Neural crest cell (in vitro differentiated cells): ENCODE measurements at places on chromosomes 11 and 22.

GRCh38 chr11:117179048-117179999 is 781 bp downstream of the SIDT2 start:
- DNase-seq, result peak; percentile 41

DNA sequence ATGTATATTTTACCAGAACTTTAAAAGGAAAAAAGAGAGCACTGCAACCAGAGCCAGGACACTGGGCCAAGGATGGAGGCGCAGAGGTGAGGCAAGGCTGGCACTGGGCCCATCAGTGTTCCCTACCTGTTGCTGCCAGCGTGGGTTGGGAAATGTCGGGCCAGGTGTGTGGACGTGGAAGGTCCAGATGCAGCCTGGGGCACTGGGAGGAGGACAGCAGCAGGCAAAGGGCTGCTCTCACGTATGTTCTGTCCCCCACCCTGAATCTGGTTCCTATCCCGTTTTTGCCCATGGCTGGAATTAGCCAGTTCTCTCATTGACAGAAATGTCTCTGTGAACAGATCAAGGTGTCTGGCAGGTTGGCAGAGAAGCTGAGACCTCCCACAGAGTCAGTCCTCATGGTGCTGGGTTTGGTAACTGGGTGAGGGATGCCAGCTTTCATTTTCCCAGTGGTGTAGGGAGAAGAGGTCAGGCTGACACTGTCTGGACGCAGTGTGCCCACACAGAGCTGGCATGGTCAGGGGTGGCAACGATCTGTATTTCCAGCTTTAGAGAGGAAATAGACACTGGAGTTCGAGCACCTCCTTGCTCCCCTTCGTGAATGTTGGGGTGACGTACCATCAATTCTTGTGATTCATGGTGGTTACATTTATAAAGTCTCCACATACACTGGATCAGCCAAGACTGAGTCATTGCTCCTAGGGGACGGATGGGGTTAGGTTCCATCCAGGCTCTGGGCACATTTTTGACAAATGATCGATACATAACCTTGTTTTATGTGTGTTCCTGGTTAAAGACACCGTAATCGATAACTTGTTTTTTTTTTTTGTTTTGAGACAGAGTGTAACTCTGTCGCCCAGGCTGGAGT is 4.3 kb upstream of the PNPLA3 start:
- DNase-seq, result no peak

DNA sequence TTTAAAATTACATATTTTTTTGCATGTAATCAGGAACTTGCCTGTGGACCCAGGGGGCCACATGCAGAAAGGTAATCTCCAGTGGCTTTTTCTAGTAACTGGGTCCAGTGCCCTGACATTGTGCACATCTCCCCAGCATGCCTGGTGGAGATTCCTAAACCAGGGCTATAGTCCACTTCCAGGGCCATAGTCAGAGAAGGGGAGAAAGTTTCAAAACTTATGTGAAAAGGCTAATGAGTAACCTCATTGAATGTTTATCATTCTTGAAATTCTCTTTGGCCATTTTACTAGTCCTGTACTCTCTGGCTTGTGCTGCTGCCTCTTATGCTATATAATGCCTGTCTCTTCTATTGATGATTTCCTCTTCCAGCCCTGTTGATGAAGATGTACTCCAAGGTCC is 47.8 kb downstream of the BARX2 start:
- DNase-seq, result no peak

DNA sequence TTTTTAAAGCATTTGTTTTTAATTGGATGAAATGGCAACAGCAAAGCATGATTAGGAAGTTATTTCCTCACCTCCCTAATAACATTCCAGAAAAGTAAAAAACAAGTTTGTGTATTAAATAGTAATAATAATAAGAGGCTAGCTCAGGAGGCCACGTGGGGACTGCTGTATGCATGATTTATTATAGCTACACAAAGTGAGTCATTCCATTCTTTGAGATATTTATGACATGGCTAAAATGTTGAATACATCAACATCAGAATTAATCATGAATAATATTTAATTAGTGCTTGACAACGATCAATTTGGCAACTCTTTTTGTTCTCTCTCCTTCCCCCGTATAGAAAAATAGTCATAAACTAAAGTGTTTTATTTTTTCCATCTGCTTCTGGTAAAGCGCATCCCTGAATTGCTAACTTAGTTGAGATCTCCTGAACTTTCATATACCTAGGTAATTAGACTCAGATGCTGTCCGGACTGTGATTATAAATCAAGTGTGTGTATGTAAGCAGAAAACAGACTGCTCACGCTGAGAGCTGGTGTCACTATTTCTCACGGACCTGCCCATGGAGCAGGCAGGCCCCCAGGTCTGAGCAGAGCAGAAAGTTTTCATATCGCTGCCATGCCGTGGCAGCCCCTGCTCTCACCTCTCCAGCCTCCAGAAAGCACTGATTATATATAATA is 125.7 kb downstream of the WT1 start:
- DNase-seq, result no peak

GRCh38 chr11:115256397-115257197 is 247.6 kb downstream of the CADM1 start:
- DNase-seq, result no peak

DNA sequence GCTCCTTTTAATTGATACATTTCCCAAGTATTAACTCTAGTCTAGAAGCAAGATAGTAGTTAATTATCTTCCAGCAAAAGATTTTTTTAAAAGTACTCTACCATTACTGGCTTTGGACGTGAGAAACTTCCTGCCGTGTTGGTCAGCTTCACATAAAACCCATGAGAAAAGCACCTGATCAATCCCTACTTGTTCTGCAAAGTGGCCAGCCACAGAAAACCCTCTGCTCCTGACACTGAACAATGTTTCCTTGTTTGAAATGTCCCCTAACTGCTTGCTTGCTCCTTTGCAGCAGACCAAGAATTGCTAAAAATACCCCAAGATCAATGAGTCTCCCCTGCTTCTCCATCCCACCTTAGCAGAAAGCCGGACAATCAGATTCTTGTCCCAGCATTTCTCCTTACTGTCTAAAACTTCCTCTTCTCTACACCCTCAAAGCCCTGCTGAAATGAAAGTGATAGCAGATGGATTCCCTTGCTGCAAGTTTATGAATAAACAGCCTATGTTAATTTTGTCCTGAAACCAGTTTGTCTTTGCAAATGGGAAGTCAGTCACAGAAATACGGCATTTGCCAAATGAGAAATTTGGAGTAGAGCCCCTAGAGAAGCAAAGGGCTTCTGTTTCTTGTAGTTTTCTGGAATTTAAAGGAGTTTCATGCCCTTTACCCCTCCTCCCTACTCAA is 207.1 kb upstream of the ARHGAP20 start:
- DNase-seq, result no peak

DNA sequence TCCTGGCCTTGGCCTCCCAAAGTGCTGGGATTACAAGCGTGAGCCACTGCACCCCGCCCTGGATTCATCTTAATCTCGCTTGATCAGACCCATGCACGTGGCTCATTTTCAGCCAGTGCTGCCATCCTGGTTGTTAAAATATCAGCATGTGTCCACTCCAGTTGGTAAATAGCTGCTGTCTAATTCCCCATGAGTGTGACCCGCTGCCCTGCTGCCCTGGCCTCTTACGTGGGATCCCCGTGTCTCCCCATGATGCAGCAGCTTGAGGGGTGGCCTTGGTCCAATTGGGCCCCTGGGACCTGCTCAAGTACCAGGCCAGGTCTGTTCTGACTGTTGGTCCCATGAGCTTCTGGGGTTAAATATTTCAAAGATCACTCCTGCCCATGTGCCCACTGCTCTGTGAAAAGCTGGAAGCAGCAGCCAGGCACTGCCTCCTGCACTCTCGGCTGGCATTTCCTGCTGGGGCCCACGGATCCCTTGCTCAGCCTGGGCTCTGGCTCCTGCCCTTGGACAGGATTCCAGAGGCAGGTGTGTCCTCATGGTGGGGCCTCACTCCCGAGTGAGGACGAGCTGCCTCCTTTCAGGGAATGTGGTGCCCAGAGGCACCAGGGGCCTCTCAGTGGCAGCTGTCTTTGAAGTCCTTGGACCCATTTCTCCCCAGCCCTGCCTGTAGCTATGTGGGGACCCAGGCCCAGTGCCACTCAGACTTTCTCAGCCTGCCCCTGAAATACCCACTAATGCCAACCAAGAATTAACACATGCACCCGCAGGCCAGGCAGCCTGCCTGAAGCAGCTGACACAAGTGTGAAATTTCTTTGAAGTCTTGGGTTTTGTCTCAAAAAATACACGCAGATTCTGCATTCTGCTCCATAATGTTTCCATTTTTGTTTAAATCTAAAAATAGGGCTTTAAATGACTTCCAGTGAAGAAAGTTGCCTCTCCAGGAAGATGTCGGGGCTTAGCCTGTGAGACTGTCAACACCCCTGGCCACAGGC is 38.1 kb upstream of the PRDM11 start:
- DNase-seq, result no peak

DNA sequence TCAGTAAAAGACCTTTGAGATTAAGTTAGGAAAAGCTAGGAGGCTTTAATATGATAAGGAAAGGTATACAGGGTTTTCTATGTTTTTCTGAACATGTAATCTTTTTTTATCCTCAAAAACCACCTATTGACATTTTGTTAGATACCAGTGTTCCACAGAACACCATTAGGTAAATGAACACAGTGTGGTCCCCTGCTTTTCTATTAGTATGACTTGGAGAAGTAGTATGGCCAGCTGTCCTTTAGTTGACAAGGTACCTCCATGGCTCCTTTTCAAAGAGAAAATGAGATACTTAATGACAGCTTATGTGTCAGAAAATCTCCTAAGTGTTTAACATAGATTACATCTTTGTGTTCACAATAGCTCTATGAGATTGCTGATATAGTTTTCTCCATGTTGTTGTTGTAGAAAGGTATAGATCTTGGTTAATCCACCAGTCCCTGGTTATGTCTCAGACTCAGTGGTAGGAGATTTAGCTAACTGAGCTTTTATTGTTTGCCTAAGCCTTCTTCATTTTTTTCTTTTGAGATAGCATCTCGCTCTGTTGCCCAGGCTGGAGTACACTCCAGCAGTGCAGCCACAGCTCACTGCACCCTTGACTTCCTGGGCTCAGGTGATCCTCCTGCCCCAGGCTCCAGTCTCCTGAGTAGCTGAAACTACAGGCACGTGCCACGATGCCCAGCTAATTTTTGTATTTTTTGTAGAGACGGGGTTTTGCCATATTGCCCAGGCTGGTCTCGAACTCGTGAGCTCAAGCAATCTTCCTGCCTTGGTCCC is 46.0 kb downstream of the STIM1 start:
- DNase-seq, result no peak

GRCh38 chr22:17007257-17007656 is 765 bp downstream of the GAB4 start:
- DNase-seq, result no peak

DNA sequence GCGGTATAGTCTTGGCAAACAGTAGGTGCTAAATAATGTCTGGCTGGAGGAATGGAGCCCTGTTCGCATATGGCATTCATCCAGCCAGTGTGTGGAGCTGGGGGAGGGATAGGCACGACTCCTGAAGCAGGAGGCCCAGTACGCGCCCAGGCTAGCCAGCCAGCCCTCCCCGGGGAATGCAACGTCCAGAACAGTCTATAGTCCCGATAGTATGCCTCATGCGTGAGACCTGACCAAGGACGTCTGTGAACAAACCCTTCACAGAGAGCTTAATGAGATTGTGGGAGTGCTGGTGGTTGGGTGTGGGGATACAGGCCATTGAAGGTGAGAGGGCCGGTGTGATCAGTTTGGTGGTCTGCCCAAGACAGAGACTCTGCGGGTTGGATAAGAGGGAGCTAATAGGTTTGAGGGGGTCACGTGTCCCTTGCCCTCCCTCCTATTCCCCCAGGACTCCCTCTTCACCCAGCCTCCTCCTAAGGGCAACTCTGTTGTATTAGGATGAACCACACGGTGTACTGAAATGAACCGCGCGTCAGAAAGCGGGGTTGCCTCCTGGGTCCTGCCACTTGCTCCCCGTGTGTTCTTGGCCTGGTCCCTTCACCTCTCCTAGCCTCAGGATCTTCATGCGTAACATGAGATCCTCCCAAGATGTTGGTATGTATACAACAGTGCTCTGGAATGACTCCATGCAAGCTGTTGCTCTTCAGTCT is 987 bp upstream of the GRIK4 start:
- no peak for DNase-seq

DNA sequence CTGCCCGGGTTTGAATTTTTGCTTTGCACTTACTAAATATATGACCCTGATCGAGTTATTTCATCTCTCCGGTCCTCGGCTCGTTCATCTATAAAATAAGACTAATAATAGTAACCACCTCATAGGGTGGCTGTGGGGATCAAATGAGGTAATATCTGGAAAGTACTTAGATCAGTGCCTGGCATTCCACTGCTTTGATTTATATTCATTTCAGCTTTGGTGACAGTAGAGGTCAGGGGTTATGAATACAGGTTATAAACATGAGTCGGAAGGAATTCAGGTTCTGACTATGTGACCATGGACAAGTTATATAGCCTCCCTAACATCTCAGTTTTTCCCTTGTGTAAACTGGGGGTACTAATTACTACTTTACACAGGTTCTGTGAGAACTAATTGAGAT is 2.9 kb upstream of the TEAD1 start:
- no peak for DNase-seq

DNA sequence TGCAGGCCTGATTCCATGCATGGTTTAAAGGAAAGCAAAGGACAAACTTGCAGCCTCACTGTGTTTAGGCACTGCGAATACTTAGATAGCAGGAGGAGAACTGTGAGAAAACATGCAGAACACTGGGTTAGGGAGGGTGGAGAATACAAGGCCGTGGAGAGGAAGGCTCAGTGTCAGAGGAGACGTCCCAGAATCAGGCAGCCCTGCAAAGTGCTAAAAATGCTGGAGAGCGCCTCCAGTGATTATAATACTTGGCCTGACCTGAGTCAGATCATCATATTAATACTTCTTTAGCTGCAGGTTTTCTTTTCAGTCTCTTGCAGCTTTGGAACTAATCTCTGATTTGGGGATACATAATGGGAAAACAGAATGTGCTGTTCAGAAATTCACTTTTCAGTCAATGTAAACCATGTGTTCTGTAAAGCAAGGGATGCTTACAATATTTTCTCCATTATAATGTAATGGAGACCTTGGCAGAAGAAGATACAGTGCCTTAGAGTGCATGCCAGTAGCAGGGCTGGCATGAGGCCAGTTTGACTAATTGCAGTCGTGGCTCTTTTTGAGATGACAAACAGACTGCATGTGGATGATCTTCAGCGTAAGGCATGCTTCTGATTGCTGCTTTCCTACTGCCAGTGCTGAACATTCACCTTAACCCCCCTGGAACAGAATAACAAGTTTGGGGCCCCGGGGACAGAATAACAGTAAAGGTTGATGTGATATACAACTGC is 16.8 kb downstream of the EXT2 start:
- no peak for DNase-seq

GRCh38 chr11:102724904-102725500 is at the start of gene MMP8:
MMP8 (minus strand) TSS chr11:102724954; CDS start chr11:102724855, 99 bp downstream.
- DNase-seq, result no peak

DNA sequence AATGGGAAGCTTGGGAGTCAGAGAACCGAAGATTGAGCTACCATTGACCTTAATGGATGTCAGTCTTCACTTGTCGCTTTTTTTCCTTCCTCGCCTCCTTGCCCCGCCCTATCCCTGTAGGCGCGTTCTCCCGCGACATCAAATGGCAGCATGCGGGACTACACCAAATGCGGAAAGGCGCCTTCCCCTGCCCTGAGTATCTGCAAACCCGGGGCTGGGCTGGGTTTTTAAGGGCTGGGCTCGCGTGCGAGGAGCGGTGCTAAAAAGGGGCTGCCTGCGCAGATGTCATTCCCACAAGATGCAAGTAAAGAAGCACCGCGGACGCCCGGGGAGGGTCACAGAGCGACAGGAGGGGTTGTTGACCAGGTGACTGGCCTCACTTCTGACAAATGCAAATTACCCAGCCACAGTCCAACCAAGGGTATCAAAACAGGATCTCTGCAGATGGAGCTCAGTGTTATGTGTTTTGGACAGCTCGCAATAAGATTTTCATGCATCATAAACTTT is 4.7 kb upstream of the FAM111B start:
- peak; percentile 53 for DNase-seq

- DNase-seq, result no peak
Measured at GRCh38 chr11:102510439-102511135, 20.0 kb downstream of the MMP7 start.
